ENCODE measurements at places on chromosomes 1 and 21.
A peak's percentile ranks its signal among the peaks of the same experiment; 100 is the strongest.

GRCh38 chr21:45332981-45333582, 45.4 kb upstream of the POFUT2 start:
- H3K4me1 ChIP-seq: peaks cover 46% of the 10 kb centered on the region
- H3K27me3 ChIP-seq: no peaks in the 10 kb centered on the region
- no peaks in the 10 kb centered on the region for H3K36me3 ChIP-seq
- no peak overlapping the region for H3K4me3 ChIP-seq

DNA sequence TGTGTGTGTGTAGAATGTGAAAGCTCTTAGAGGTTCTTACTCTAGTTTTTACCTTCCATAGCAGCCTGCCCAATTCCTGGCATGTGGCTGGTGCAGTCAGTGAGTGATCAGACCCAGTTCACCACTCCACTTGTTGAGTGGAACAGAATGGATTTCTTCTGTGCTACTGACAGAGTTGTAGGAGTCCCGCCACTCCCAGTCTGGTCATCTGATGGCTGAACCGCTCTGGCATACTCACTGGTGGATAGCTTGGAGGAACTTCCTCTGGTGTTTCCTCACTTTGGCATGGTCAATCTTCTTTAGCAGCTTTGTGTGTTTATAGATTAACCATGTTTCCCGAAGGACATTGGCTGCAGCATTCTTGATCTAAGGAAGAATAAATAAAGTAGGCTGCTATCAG, 106.7 kb upstream of the ADAR start:
- H3K4me1 ChIP-seq: peaks cover 8% of the 10 kb centered on the region
- peaks cover 8% of the 10 kb centered on the region for H3K27me3 ChIP-seq

GRCh38 chr1:44485934-44486460, 80.9 kb downstream of the RNF220 start:
- H3K4me3 ChIP-seq: no peak overlapping the region
- peaks cover 22% of the 10 kb centered on the region for H3K4me1 ChIP-seq
- no peaks in the 10 kb centered on the region for H3K36me3 ChIP-seq
- DNase-seq: no peak
- H3K27ac ChIP-seq: peak overlapping the region; percentile 69
- H3K27me3 ChIP-seq: peaks cover 2% of the 10 kb centered on the region

GRCh38 chr1:31198600-31198999, 41.1 kb downstream of the NKAIN1 start:
- H3K27ac ChIP-seq: no peak overlapping the region
- H3K36me3 ChIP-seq: no peaks in the 10 kb centered on the region
- no peak overlapping the region for H3K4me3 ChIP-seq
- no peak for DNase-seq
- no peaks in the 10 kb centered on the region for H3K27me3 ChIP-seq

DNA sequence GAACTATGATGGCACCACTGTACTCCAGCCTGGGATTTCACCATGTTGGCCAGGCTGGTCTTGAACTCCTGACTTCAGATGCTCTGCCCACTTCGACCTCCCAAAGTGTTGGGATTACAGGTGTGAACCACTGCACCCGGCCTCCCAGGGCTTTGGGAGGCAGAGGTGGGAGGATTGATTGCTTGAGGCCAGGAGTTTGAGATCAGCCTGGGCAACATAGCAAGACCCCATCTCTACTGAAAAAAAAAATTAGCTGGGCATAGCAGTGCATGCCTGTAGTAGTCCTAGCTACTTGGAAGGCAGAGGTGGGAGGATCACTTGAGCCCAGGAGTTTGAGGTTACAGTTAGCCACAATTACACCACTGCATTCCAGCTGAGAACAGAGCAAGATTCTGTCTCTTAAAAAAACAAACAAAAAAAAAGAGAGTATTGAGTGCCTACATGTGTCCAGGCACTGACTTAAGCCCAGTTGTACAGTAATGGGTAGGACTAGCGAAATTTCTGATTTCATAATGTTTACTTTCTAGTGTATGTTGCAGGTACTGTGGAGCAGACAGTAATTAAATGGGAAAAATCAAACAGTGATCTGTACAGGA, 4.2 kb downstream of the MANEAL start:
- DNase-seq: no peak
- peaks cover 11% of the 10 kb centered on the region for H3K36me3 ChIP-seq
- H3K4me1 ChIP-seq: peaks cover 2% of the 10 kb centered on the region
- H3K27ac ChIP-seq: no peak overlapping the region
- no peak overlapping the region for H3K4me3 ChIP-seq

DNA sequence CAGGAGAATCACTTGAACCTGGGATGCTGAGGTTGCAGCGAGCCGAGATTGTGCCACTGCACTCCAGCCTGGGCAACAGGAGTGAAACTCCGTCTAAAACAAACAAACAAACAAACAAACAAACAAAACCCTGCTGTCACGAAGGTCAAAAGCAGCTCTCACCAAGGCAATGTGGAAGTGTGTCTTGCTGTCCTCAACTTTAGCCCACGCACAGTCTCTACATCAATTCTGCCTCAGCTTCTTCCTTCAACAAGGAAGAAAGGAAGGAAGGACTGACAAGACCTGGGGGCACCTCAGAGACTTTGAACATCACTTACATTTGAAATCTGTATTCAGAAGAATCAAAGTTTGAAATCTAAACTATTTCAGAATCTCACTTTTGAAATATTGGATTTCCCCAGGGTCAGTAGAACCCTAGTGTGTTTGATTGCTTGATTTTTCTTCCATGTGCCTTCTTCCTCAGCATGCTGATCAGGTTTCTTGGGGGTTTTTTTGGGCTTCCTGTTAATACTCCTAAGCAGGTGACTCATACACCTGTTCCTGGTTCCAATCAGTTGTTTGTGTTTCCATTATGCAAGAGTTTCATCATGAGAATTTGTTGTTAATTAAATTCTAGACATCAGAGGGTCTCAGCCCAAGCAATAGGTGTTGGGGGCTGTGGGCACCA, 6.5 kb upstream of the CSTB start:
- no peaks in the 10 kb centered on the region for H3K27me3 ChIP-seq
- DNase-seq: no peak
- no peak overlapping the region for H3K4me3 ChIP-seq

GRCh38 chr1:175656416-175656815, 87.0 kb downstream of the TNR start:
- no peaks in the 10 kb centered on the region for H3K4me1 ChIP-seq
- H3K27ac ChIP-seq: no peak overlapping the region
- H3K36me3 ChIP-seq: no peaks in the 10 kb centered on the region
- H3K27me3 ChIP-seq: peaks cover 15% of the 10 kb centered on the region

DNA sequence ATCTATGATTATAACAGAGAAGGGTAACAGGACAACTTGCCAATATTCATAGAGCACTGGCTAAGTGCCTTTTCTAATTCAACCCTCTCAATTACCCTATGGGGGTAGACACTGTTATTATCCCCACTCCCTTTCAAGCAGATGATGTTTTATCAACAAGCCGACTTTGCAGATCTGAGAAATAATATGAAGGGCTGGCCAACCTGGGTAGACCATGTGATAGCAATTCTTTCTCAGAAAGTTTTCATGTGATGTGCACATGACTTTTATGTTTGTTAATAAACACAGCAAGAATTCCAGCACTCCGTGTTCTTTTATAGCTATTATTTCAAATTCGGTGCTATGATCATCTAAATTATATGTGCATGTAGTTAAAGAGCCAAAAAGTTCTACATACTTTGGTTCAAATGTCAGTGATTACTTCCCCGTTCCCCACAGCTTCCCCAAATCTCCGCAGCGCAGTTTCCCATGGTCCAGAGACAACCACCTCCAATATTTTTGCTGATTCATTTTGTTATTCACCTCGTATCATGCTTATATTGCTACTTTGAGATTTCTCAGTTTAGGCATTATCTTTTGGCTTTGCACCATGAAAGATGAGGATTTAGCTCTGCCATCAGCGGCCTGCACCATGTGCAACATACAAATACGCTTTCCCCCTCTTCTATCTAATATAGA, 96.7 kb upstream of the GADD45A start:
- peaks cover 12% of the 10 kb centered on the region for H3K4me1 ChIP-seq
- DNase-seq: no peak
- H3K27me3 ChIP-seq: no peaks in the 10 kb centered on the region
- H3K27ac ChIP-seq: no peak overlapping the region
- no peak overlapping the region for H3K4me3 ChIP-seq
